Tibial nerve (tissue), 4 donors: ENCODE measurements at places on chromosomes 12 and 14. TPM values are rescaled to one million over a fixed set of nuclear protein-coding genes. Genes with fewer than 3 reads are reported as not detected.
A peak's percentile ranks its signal among the peaks of the same experiment; 100 is the strongest.

DTX1 gene
- 38.1 TPM for total RNA-seq

AQP2 gene
- total RNA-seq: not detected

- no peak overlapping the region for H3K4me3 ChIP-seq
- H3K4me1 ChIP-seq: peaks cover 9% of the 10 kb centered on the region
- H3K36me3 ChIP-seq: no peaks in the 10 kb centered on the region
- DNase-seq: peak; percentile 100
- no peak overlapping the region for H3K27ac ChIP-seq
Measured at GRCh38 chr12:67943141-67943892, 45.9 kb upstream of the IFNG-AS1 start.

LRRC10 gene
- not detected for total RNA-seq

AMN gene
- 0.21 TPM for total RNA-seq

- H3K36me3 ChIP-seq: peaks cover 62% of the 10 kb centered on the region
- DNase-seq: no peak
- H3K4me1 ChIP-seq: peaks cover 22% of the 10 kb centered on the region
- no peaks in the 10 kb centered on the region for H3K27me3 ChIP-seq
Measured at GRCh38 chr14:91169951-91170350, 56.1 kb downstream of the DGLUCY start.

DNA sequence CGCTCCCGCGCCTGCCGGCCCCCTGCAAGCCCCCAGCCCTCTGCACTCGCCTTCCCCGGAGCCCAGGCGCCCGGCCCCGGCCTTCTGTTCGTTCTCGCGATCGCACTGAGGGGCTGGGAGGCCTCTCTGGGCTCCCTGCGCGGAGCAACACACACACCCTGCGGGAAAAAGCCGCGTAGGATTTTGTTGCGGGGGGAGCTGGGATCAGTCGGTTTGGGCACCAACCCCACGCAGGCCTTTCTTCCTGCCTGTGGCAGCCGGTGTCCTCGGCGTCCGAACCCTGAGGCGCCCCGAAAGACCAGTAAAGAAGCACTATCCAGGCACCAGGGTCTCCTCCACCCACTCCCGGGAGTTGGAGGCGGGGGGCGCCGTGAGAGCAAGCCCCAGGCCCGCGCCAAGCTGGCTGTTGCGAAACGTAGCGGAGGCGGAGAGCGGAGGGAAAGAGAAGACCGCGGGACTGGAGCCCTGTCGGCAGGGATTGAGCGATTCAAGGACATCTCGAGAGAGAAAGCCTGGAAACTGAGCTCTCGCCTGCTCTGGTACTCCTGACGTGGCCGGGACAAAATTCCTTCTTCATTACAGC lies 1.9 kb upstream of the HOXC5 start:
- no peak overlapping the region for H3K4me3 ChIP-seq
- peak overlapping the region; percentile 99 for H3K27ac ChIP-seq
- H3K4me1 ChIP-seq: peaks cover 99% of the 10 kb centered on the region

SPTLC2 gene
- 25.5 TPM for total RNA-seq

DNA sequence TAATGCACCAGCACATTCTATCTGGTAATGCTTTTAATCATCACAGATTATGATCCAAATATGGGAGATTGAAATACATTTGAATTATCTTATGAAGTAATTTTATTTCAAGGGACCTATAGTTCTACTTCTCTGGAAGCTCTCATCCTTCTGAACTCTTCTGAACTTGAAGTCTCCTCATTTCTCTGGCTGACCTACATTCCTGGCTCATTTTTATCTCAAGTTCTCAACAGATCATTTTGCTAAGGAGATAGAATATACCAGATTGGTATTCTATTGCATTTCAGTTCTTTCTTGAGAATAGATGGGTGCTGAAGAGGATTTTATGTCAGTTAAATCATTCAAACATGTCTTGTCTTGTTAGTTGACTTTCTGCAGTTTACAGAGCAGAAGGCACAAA lies 7.9 kb downstream of the HMGA2 start:
- no peak for DNase-seq
- no peak overlapping the region for H3K27ac ChIP-seq
- H3K4me1 ChIP-seq: no peaks in the 10 kb centered on the region
- H3K4me3 ChIP-seq: no peak overlapping the region

DNA sequence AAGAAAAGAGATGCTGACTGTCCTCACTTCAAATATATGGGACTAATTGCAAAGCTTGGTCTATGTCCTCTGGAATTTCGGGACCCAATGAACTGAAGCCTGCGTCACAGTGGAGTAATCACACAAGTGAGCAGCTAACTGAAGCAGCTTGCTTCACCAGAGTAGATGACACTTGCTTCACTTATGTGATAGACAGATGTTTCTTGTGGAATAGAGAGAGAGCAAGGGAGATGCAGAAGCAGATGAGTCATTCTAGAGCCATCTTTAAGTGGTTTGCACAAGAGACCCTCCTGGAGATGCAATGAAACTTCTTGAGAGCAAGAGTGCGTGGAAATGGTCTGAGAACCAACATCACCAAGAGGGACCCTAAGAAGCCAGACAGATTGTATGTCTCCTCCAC lies 1537.1 kb upstream of the FLRT2 start:
- no peak overlapping the region for H3K27ac ChIP-seq
- no peaks in the 10 kb centered on the region for H3K4me1 ChIP-seq
- H3K27me3 ChIP-seq: no peaks in the 10 kb centered on the region
- no peak for DNase-seq
- H3K36me3 ChIP-seq: no peaks in the 10 kb centered on the region
- no peak overlapping the region for H3K4me3 ChIP-seq

GRCh38 chr14:92934196-92935085 lies 11.5 kb downstream of the CHGA start:
- H3K36me3 ChIP-seq: no peaks in the 10 kb centered on the region
- H3K4me3 ChIP-seq: no peak overlapping the region
- no peak overlapping the region for H3K27ac ChIP-seq
- no peaks in the 10 kb centered on the region for H3K4me1 ChIP-seq

DNA sequence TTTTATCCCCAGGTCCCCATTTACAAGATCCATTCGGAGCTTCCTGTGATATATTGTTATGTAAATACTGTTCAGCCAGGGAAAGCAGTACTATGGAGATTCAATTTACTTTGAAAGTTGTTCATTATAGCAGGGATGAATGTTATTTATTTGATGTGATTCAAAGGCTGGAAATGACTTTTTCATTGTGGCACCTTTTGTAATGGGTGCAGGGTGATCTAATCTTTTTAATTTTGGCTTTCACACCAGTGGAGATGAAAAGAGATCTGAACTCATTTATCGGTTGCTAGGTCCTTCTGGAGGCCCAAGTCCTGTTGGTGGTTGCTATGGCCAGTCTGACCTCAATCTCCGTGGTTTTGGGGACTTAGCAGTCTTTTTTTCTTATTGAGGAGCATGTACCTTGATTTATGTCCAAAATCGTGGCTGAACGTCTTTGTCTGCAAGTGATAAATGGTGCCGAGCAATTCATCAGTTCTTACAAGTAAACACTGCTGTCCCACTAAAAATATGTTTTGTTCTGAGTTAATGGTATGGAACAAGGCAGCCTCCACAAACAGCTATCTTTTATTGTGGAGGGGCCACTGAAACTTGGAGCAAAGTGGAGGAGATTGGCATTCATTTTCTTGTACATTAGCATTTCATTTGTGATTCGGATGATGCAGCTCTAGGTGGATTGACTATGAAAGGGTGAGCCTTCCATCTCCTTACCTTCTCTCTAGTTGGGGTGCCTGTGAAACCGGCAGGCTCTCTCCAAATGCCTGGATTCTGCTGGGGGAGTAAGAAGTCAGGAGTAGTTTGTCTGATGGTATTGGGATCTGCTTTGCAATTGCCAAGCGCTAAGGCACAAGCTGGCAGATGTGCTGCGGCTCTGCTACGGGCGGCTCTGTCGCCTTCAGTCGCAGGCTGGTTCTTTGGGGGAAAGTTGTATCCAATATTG lies 2.0 kb downstream of the RMST start:
- H3K27me3 ChIP-seq: peaks cover 42% of the 10 kb centered on the region
- H3K4me3 ChIP-seq: no peak overlapping the region
- DNase-seq: no peak
- peaks cover 9% of the 10 kb centered on the region for H3K4me1 ChIP-seq

PLXNC1 gene
- 9.6 TPM for total RNA-seq

CNIH1 gene
- 61.8 TPM for total RNA-seq

GRCh38 chr14:33307691-33308251 lies 369.1 kb downstream of the NPAS3 start:
- H3K4me1 ChIP-seq: no peaks in the 10 kb centered on the region
- H3K27ac ChIP-seq: no peak overlapping the region
- no peaks in the 10 kb centered on the region for H3K36me3 ChIP-seq
- no peaks in the 10 kb centered on the region for H3K27me3 ChIP-seq
- DNase-seq: peak; percentile 23
- no peak overlapping the region for H3K4me3 ChIP-seq

- H3K36me3 ChIP-seq: no peaks in the 10 kb centered on the region
- peak overlapping the region; percentile 95 for H3K27ac ChIP-seq
- H3K4me3 ChIP-seq: no peak overlapping the region
- no peaks in the 10 kb centered on the region for H3K27me3 ChIP-seq
- peaks cover 77% of the 10 kb centered on the region for H3K4me1 ChIP-seq
Measured at GRCh38 chr14:93033983-93034670, 81.6 kb downstream of the ITPK1 start.

DNA sequence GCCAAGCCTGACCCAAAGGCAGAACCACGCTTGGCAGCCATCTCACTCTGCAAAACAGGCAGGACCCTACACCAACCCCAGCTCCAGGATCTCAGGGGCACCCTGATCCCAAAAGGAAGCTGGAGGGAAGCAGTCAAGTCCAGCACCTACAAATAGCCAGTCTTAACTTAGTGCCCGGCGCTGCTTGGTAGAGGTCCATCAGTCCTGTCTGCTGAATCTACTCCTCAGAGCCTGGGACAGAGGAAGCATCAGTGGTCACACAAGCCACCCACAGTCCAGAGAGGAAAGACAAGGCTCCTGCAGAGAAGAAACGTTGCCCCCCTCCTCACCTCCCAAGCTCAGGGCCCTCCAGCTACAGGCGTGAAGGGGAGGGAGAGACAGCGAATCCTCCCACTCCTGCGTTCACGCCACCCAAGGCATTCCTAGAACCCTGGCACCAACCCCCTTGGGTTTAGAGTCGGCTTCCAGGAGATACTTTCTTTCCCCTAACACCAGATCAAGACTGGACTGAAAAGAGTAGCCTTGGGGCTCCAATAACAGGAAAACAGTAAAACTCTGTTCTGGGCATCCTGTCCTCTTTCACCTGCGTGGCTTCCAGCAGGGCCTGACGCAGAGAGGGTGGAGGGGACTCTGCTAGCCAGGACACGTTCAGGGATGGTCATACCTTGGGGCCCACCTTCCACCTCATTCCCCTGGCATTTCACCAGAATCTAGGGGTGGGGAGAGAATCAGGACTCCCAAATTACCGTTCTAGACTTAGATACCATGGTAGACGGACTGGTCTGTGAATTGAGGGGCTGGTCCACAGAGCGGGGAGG lies 1.2 kb downstream of the PXN start:
- H3K27ac ChIP-seq: peak overlapping the region; percentile 98
- peak overlapping the region; percentile 94 for H3K4me3 ChIP-seq
- H3K36me3 ChIP-seq: no peaks in the 10 kb centered on the region

DPY19L2 gene
- total RNA-seq: 14.1 TPM

DNA sequence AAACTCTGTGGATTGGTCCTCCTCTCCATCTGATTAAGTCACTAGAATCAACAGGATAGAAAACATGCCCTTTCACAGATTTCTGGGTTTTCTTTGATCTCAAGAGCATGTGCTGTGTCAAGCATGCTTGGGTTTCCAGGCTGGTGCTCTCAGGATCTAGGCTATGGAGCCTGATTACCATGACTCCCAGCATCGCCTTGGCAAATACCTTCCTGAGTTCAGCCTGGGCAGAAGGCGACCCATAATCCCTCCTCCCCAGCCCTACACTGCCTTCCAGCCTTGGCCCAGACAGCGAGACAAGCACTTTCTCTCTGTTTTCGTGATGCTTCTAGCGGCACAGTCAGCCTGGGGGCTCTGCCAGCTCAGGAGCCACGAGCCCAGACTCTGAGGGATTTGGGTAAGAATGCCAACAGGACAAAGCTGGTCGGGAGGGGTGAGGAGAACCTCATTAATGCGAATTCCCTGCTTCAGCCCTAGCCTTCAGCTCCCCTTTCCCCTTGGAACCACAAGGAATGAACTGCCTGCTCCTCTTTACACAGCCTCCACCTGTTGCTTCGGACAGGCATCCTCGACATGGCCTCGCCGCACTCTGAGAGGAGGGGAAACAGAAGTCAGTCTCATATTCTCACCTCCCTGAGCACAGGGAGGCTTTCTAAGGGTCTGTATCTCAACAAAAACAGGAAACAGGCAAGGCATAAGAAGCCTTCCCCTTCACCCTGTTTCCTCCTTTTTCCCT lies 227.1 kb downstream of the MSRB3 start:
- no peaks in the 10 kb centered on the region for H3K36me3 ChIP-seq
- DNase-seq: no peak
- no peak overlapping the region for H3K27ac ChIP-seq
- no peaks in the 10 kb centered on the region for H3K27me3 ChIP-seq
- no peaks in the 10 kb centered on the region for H3K4me1 ChIP-seq

AMDHD1 gene
- not detected for total RNA-seq

SLC7A8 gene
- total RNA-seq: 36.9 TPM

DNA sequence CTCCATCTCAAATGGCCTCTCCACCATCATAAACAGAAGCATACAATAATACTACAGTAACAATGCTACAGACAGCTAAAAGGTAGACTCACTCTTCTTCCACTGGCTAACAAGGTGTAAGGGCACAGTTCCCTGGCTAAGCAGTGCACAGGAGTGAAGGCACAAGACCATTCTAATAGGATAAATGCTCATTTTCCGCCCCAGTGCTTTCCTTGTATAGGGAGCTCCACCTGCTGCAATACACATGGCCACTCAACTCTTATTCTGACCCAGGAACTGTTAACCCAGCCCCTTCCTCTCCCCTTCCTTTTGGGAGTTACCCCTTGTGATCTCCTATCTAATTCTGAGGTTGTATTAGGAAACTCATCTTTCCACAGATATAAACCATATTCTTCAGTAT lies 124.6 kb downstream of the KCNK10 start:
- no peak overlapping the region for H3K4me3 ChIP-seq
- no peak for DNase-seq
- H3K4me1 ChIP-seq: no peaks in the 10 kb centered on the region
- H3K27ac ChIP-seq: no peak overlapping the region

DNA sequence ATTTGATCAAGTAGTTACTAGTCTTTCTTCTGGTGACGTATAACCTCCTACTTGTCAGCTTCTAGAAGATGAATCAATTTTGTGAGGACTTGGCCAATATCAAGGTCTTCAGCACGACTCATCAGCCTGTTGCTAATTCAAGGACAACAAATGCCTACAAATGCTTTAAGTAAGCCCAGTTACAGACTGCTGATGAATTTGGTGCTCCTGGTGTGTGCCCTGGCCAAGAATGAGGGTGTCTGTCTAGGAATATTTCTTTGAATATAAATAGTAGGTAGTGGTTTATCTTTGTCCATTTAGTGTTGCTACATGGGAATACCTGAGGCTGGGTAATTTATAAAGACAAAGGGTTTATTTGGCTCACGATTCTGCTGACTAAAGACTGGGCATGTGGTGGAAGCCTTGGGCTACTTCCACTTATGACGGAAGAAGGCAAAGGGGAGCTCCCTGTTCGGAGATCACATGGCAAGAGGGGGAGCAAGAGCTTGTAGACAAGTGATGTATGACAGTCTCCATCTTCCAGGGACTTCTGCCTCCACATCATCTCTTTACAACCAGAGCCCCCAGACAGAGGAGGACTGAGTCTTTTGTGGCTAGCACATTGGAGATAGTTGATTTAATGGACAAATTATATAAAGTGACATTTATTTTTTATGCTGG lies 180.2 kb downstream of the CRADD start:
- DNase-seq: no peak
- no peaks in the 10 kb centered on the region for H3K27me3 ChIP-seq
- peaks cover 15% of the 10 kb centered on the region for H3K36me3 ChIP-seq
- peak overlapping the region; percentile 67 for H3K27ac ChIP-seq
- H3K4me1 ChIP-seq: no peaks in the 10 kb centered on the region
